Heart left ventricle (tissue), 16 donors: ENCODE measurements at places on chromosomes 2 and 18. TPM values are rescaled to one million over a fixed set of nuclear protein-coding genes. Genes with fewer than 3 reads are reported as not detected.

- no peak for DNase-seq
- H3K27me3 ChIP-seq, result no peaks in the 10 kb centered on the region
- no peaks in the 10 kb centered on the region for H3K4me1 ChIP-seq
- no peaks in the 10 kb centered on the region for H3K36me3 ChIP-seq
These were observed 145.0 kb downstream of the DCC start for GRCh38 chr18:52484977-52485376.

- no peaks in the 10 kb centered on the region for H3K36me3 ChIP-seq
- DNase-seq, result peak; percentile 31
- peak overlapping the region; percentile 44 for H3K27ac ChIP-seq
- H3K27me3 ChIP-seq, result no peaks in the 10 kb centered on the region
- peaks cover 40% of the 10 kb centered on the region for H3K4me1 ChIP-seq
These were observed 76.0 kb downstream of the CD28 start for GRCh38 chr2:203782262-203782976.

DNA sequence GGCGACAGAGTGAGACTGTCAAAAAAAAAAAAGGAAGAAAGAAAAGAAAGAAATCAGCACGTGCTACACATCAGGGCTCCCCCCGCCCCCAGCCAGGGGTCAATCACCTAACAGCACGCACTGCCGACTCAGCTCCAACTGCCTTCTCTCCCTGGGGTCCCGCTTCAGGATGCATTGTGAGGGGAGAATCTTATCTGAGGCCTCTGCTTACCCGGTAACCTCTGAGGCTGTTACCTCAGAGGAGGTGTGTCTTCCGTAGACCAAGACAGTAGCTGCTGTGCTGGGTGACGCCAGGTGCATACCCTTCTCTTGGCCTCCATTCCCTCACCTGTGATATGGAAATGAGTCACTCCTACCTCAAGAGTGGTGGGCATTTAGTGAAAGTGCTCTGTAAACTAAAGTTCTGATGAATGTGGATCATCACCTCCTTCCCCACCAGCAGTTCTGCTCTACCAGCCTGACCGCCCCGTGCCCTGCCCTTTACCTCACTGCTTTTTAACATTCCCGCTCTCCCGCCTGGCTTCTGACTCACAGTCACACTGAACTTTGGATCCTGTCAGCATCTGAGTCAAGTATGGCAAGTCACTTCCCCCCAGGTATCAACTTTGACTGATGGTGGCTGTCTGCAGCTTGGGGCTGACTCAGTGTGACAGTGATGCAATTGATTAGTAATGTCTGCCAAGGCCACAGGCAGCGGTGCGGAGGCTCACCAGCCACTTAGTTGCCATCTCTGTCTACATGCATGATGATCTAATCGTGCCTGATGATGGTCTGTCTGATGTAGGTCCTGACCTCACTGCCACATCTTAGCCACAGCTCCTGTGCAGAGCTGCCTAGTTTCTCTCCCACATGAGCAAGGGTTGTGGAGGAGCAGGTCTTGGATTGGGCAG is 20.1 kb downstream of the ARID5A start:
- no peaks in the 10 kb centered on the region for H3K27me3 ChIP-seq
- no peak overlapping the region for H3K27ac ChIP-seq
- H3K36me3 ChIP-seq, result peaks cover 14% of the 10 kb centered on the region
- no peak for DNase-seq
- H3K4me1 ChIP-seq, result peaks cover 10% of the 10 kb centered on the region

DNA sequence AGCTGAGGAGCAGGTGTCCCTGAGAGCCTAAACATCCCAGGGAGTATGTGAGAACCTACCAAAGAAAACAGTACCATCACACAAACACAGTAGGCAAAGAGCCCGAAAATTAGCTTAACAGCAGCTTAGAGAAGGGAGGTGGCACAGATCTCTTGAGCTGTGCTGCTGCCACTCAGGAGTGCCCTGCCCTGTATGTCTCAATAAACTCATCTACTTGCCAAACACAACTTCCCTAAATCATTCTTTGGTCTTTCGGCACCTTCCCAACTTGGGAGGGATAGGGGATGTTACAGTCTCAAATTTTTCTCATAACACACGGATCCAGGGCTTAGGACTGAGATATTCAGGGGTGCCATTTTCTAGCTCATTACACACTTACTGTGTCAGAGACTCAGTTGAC is 45.3 kb upstream of the C1D start:
- no peaks in the 10 kb centered on the region for H3K27me3 ChIP-seq
- no peak overlapping the region for H3K4me3 ChIP-seq
- H3K36me3 ChIP-seq, result no peaks in the 10 kb centered on the region
- DNase-seq, result no peak

GRCh38 chr2:64838817-64839216 is 150.4 kb upstream of the SLC1A4 start:
- H3K4me1 ChIP-seq, result no peaks in the 10 kb centered on the region
- H3K4me3 ChIP-seq, result no peak overlapping the region
- H3K36me3 ChIP-seq, result no peaks in the 10 kb centered on the region
- no peak for DNase-seq
- no peaks in the 10 kb centered on the region for H3K27me3 ChIP-seq
- no peak overlapping the region for H3K27ac ChIP-seq

DNA sequence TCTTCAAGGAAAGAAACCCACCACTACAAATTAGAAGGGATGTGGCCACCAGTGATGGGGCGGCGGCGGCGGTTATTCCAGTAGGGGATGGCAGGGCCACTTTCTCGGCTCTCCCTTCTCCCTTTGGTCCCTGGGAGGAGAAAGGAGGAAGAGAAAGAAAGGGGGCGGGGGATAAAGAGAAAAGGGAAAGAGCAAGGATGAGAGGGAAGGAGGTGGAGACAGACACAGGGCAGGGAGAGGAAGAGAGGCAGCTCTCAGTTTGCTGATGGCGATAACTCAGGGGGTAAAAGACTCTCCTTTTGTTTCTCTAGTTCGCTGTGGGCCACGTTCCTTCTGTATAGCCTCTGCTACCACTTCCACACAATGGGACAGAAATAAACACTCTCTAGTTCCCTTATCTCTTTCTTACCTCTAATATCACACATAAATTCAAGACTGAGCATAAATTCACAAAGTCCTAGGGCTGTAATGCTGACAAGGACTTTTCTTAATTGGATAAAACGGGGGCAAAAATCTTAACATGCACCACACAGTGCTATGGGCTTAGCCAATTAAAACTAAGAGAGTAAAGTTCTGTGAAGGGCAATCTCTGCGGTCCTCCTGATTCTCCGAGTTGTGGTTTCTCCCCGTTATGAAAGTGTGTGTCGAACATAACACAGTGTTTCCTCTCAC is 14.6 kb downstream of the SFT2D3 start:
- DNase-seq, result no peak
- H3K27ac ChIP-seq, result no peak overlapping the region
- no peaks in the 10 kb centered on the region for H3K4me1 ChIP-seq
- peaks cover 59% of the 10 kb centered on the region for H3K36me3 ChIP-seq

DNA sequence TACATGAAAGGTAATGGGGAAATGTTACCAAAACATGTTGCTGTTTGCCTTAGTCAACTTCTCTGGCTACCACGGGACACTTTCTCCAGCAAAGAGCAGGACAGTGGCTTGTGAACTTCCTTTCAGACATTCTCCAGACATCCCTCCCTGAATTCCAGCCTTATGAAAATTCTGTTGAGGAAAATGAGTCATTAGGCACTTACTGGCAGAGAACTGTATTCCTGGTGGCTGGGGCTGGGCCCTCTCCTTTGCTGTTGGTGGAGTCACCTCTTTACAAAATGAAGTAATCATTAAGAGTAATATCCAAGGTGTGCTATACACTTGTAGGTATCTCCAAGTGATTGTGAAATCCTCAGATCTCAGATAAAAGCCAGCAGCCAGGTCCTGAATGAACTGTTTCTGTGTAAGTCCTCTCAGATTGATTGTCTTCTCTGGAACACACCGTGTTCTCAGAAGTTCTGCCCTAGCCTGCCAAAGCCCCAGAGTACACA is 1.3 kb upstream of the FAP start:
- H3K4me3 ChIP-seq, result no peak overlapping the region
- H3K36me3 ChIP-seq, result no peaks in the 10 kb centered on the region
- H3K4me1 ChIP-seq, result no peaks in the 10 kb centered on the region
- peak; percentile 59 for DNase-seq

DNA sequence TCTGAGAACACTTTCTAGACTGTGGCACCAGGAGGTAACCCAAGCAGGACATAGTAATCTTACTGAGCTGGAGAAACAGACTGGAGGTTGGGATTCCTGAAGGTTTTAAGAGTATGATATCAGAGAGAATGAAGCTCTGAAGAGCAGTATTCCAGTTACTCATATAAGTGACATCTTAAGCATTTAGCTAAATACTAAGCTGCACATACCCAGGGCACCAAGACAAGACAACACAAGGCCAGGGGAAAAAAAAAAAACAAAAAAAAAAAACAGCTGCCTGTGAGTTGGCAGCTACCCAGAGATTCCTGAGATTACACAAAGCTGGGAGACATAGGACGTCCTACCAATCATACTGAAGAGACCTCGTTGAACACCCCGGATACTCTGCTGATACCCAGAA is 175.8 kb downstream of the SRBD1 start:
- DNase-seq, result no peak
- H3K27ac ChIP-seq, result no peak overlapping the region
- H3K27me3 ChIP-seq, result no peaks in the 10 kb centered on the region
- H3K4me1 ChIP-seq, result no peaks in the 10 kb centered on the region
- H3K36me3 ChIP-seq, result no peaks in the 10 kb centered on the region

GRCh38 chr2:128438091-128438490 is 119.4 kb upstream of the HS6ST1 start:
- H3K36me3 ChIP-seq, result no peaks in the 10 kb centered on the region
- H3K27ac ChIP-seq, result no peak overlapping the region
- no peak for DNase-seq
- H3K4me3 ChIP-seq, result no peak overlapping the region
- peaks cover 19% of the 10 kb centered on the region for H3K4me1 ChIP-seq

DNA sequence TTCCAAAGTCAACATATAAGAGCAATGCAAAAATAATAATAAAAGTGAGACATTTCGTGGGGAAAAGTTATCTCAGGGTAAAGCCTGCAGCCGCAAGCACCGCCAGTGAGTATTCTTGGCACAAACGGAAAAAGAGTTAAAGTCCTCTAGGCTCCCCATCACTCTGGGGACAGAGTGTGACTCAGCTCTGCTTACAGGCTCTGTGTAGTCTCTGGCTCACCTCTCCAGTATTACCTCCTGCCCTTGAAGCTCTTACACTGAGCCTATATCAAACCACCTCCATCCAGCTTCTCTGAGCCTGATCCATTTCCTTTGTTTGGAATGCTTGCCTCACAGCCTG is 55.5 kb downstream of the MTHFD2 start:
- H3K4me3 ChIP-seq, result no peak overlapping the region
- peak overlapping the region; percentile 49 for H3K27ac ChIP-seq
- no peaks in the 10 kb centered on the region for H3K36me3 ChIP-seq
- H3K4me1 ChIP-seq, result no peaks in the 10 kb centered on the region

DNA sequence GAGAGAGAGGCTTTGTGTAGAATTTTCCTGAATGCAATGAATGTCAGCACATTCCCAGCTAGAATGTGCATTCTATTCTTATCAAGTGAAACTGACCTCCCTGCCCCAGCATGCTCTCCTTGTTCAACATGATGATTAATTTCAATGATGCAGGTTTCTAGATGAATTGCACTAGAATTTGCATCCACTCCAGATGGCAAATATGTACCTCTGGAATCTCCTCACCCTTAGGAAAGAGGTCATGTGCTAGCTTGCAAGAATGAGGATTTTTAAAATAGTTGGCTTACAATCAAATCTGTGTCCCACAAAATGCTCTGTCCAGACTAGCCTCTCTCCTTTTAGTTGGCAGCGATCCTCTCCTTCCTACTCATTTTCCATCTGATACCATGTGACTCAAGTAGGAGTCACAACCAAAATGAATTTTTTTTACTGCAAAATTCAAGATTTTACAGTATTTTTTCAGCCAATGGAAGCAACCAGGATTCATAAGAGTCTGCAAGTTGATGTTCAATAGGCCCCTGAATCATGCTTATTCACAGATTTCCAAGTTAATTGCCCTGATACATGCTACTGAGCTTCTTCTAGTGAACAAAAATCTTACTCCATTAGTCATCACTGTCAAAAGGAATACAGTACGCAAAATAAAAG is 21.0 kb upstream of the STAT4 start:
- H3K4me3 ChIP-seq, result no peak overlapping the region
- H3K27me3 ChIP-seq, result no peaks in the 10 kb centered on the region
- H3K4me1 ChIP-seq, result peaks cover 13% of the 10 kb centered on the region
- H3K36me3 ChIP-seq, result no peaks in the 10 kb centered on the region
- no peak overlapping the region for H3K27ac ChIP-seq

- H3K4me3 ChIP-seq, result no peak overlapping the region
- no peak for DNase-seq
- no peaks in the 10 kb centered on the region for H3K27me3 ChIP-seq
- H3K27ac ChIP-seq, result no peak overlapping the region
These were observed 146.0 kb upstream of the CYP26B1 start for GRCh38 chr2:72293620-72294019.

- H3K36me3 ChIP-seq, result no peaks in the 10 kb centered on the region
- no peaks in the 10 kb centered on the region for H3K27me3 ChIP-seq
- no peaks in the 10 kb centered on the region for H3K4me1 ChIP-seq
- DNase-seq, result no peak
These were observed 146.3 kb downstream of the TXNL1 start for GRCh38 chr18:56492136-56492535.

GRCh38 chr2:223760838-223761502 is 76.4 kb downstream of the AP1S3 start:
- H3K27ac ChIP-seq, result no peak overlapping the region
- no peaks in the 10 kb centered on the region for H3K27me3 ChIP-seq
- H3K4me1 ChIP-seq, result no peaks in the 10 kb centered on the region
- no peak for DNase-seq
- H3K4me3 ChIP-seq, result no peak overlapping the region
- H3K36me3 ChIP-seq, result no peaks in the 10 kb centered on the region

DNA sequence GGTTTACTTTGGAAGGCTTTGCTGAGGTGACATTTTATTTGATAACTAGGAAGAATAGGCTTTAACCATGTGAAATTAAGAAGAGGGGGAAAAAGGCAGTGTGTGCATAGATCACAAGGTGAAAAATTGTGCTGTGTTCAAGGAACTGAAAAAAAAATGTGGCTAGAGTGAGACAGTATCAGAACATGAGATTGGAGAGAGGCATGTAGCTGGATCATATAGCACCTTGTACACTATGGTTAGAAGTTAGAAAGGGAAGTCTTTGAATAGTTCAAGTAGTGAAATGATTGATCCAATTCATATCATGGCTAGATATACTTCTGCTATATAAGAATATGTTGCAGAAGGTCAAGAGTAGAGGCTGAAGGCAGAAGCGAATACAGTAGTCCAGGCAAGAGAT is 12.3 kb upstream of the TNFRSF11A start:
- no peak overlapping the region for H3K4me3 ChIP-seq
- no peaks in the 10 kb centered on the region for H3K27me3 ChIP-seq
- H3K36me3 ChIP-seq, result no peaks in the 10 kb centered on the region
- H3K27ac ChIP-seq, result no peak overlapping the region
- H3K4me1 ChIP-seq, result no peaks in the 10 kb centered on the region

Gene SERPINB12
- not detected for total RNA-seq

Gene RAB12
- 110 TPM for total RNA-seq

Gene ABCG8
- total RNA-seq, result not detected

Gene KLHL41
- total RNA-seq, result 128 TPM

Gene APCDD1
- 20.1 TPM for total RNA-seq

Gene CHRND
- total RNA-seq, result not detected

Gene NAT8
- total RNA-seq, result not detected
